ENCODE measurements at places on chromosomes 3 and 15. TPM values are rescaled to one million over a fixed set of nuclear protein-coding genes. Genes with fewer than 3 reads are reported as not detected.

The ROBO1 gene
- total RNA-seq: 26.7 TPM

The GABRA5 gene
- not detected for total RNA-seq

The NCEH1 gene
- 8.1 TPM for total RNA-seq

The UPK1B gene
- total RNA-seq: 0.60 TPM

The CPNE9 gene
- total RNA-seq: 0.34 TPM

The PTX3 gene
- 45.8 TPM for total RNA-seq

The EFCAB12 gene
- 8.8 TPM for total RNA-seq

The FBXO40 gene
- total RNA-seq: 0.06 TPM

DNA sequence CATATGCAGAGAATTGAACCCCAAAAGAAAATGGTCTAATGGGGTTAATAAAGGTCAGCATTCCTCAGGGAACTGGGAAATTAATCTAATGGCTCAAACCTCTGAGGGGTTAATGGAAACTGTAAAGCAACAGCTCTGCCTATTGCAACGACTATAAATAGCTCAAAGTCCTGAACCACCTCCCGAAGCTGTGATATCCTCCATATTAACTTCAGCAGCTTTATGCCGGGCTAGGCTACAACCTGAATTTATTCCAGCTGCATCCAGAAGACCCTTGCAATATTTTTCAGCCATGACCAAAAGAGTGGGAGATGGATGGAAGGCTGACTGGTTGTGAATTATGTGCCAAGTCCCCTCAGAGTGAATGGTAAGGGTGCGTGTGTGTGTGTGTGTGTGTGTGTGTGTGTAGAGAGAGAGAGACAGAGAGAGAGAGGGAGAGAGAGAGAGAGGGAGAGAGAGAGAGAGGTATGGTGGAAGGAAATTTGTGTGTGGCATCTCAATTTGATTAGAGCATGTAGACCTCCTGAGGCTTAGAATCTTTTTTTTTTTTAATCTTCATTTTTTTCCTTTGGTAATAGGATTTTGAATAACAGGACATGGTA lies 109.9 kb downstream of the PDCD6IP start:
- no peak for DNase-seq

GRCh38 chr3:69219101-69219708 lies 96.8 kb upstream of the LMOD3 start:
- DNase-seq: no peak

GRCh38 chr3:70315021-70315420 lies 2.6 kb upstream of the MDFIC2 start:
- no peak for DNase-seq

- DNase-seq: no peak
Observed at GRCh38 chr15:99997112-99997651, 263.9 kb upstream of the LYSMD4 start.

GRCh38 chr15:72312605-72313447 lies 7.1 kb downstream of the CELF6 start:
- DNase-seq: peak; percentile 79

DNA sequence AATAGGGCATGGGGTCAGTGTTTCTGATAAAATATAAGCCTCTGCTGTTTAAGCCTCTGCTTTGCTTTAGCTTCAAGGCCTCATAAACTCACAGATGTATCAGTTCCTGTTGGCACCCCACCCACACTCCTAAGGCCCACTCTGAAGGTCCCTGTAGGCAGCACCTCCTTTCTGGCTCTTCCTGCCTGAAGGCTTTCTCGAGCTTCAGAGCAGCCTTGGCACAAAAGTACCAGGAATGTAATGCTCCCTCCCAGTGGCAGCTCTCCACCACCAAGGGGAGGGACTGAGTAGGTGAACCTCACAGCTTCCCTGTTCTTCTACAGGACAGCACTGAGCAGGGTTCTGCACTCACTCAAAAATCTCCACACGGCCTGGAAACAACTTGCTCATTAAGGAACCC lies 102.2 kb downstream of the ABHD5 start:
- no peak for DNase-seq

DNA sequence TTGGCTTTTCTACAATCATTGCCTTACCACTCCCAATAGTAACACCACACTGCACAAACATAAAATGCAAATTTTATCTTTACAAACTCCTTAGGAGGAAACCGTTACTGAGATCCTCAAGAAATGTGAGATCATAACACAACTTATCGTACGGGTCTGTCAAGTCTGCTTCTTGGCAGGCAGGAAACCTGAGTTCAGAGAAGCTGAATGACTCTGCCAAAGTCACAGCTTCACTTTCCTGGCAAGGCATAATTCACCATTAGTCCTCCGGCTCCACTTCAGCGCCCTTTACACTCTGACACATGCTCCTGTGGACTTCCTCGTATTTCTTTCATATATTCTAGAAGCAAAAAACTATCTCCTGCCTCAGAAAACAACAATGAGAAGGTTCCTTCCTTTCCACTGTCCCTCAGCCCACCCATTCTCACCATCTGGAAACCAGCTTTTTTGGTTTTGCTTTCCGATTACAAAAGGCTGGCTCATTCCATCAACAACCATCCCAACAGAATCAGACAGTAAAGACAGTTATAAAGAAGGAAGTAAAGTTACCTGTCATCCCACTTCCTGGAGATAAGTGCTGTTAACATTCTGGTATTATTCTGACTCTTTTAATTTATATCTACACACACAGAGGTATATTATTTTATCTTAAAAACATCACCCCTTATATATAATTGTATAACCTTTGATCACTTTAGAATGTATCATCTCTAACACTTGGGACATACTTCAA lies 223.4 kb downstream of the STT3B start:
- no peak for DNase-seq

GRCh38 chr3:58217209-58217811 lies 6.5 kb upstream of the DNASE1L3 start:
- DNase-seq: peak; percentile 57

GRCh38 chr3:105195260-105195659 lies 171.4 kb upstream of the ALCAM start:
- DNase-seq: peak; percentile 33

DNA sequence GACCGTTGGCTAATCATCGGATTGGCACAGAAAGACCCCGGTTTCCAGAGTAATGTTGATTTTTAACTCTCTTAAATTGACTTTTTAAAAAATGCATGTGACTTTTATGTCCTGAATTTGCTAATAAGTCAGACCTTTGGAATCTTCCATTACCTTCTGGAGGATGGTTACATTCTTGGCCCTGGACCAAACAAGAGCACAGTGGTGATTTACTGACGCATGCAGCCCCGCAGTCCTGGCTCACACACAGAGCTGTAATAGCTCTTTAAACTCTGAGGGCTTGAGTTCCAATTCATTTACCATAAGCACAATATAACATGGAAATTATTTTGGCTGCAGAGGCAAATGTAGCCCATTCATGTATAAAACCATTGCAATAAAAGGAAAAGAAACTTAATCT lies 25.1 kb downstream of the SOX14 start:
- no peak for DNase-seq

DNA sequence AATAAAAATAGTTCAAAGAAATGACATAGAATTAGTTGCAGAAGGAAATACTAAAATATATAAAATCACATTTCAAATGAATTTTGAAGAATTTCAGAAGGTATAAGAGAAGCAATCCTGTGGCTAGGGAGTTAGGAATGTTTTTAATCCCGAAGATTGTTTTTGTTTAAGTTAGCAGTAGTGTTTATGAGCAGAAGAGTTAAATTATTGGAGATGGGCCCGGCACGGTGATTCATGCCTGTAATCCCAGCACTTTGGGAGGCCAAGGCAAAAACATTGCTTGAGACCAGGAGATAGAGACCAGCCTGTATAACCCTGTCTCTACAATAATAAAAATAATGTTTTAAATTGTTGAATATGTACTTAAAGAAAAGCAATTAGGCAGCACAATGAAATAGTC lies 432.5 kb downstream of the MFSD1 start:
- no peak for DNase-seq

GRCh38 chr15:90885432-90886290 lies 1.4 kb downstream of the FES start:
- peak; percentile 86 for DNase-seq

- DNase-seq: no peak
Observed at GRCh38 chr3:135154186-135154585, 359.1 kb downstream of the EPHB1 start.

DNA sequence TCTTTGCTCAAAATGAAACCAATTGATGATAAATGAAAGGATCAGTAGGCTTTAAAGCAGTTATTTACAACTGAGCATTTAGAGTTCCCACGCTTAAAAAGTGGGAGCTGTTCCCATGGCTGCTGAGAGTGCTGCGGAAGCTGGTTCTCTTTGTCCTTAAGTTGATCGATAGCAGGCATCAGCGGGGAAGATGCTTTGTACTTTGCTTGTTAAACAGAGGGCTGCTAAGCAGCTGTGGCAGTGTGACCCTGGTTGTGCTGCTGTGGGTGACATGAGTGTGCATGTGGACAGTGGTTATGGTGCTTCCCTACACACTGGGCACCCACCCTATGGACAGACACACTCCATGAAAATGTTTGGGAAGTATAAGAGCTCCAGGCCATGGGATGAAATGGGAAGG lies 96.3 kb downstream of the PTPRG start:
- DNase-seq: no peak

GRCh38 chr3:127694467-127695215 lies 21.9 kb downstream of the ABTB1 start:
- DNase-seq: no peak

DNA sequence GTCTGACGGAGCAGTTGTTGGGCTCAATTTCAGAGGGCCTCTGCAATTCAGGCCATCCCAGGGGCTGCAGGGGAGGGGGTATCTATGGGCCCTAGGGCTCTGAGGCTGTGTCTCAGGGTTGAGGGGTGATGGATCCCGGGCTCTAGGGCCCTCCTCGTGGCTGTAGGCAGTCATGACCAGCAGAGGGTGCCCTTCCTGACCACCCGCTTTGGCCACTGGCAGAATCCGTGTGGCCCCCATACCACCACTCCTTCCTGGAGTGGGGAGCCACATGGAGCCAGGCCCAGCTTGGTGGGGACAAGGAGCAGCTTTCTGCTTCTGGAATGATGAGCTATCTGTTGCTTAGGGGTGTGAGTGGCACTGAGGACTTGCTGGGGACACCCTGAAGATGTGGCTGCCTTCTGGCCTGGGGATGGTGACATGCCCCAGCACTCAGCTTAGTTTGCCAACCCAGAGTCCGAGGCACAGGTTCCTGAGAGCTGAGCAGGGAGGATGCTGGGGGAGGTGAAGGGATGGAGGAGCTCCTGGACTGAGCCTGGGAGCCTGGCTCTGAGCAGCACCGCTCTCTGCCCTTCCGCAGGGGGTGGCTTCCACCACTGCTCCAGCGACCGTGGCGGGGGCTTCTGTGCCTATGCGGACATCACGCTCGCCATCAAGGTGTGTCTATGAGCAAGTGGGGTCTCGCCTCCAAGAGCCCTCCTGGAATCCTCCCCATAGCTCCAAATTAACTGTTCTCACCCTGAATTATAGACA lies 20.2 kb downstream of the HDAC11 start:
- DNase-seq: no peak

- DNase-seq: peak; percentile 29
Observed at GRCh38 chr15:62124176-62124972, 40.7 kb downstream of the C2CD4B start.

GRCh38 chr15:101669744-101670143 lies 17.6 kb upstream of the TM2D3 start:
- DNase-seq: no peak

DNA sequence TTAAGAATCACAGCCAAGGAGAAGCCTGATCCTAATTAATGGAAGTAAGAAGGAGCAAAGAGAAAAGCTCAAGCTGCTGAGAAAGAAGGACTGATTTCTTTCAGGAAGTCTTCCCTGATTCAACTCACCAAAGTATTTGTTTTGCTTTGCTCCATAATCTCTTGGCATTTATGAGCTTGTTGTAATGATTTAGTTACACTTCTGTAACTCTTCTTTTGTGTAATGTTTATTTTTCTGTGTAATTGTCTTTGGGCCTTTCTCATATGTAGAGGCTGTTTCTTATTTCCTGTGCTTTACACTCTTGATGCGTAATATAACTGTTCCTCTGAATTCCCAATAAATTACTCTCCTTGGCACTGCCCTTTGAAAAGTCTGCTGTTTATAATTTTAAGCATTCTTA lies 80.0 kb downstream of the COL6A5 start:
- no peak for DNase-seq

DNA sequence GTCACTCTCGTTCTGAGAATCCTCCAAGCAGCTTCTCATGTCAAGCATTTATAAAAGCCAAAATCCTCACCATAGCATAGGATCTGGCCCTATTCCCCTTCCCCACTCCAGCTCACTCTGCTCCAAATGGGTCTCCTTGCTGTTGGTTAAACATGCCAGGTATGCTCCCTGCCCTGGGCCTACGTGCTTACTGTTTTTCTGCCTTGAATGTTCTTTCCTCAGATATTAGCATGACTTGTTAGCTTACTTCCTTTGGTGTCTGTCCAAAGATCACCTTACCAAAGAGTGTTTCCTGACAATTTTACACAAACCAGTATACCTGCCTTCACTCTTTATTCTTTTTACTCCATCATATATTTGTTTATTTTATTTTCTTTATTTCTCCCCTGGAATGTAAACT lies 33.1 kb upstream of the MYO5C start:
- no peak for DNase-seq

DNA sequence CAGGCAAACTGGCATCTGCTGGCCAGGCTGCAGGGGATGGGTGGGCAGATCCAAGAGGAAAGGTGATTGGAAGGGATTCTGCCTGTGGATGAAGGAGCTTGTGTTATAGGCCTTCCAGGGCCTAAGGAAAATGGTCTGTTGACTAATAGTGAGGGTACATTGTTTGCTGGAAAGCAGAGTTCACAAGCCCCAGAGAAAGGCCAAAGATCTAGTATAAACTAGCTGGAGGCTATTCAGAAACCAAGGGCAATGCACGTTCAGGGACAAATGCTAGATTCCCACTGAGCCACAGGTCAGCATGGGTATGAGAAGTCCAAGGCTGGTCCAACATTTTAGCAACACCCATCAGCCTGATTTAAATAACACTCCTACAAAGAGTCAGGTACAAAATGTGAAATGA lies 74.7 kb downstream of the FBN1 start:
- no peak for DNase-seq

GRCh38 chr3:19213603-19214220 lies 65.4 kb downstream of the KCNH8 start:
- DNase-seq: peak; percentile 4

DNA sequence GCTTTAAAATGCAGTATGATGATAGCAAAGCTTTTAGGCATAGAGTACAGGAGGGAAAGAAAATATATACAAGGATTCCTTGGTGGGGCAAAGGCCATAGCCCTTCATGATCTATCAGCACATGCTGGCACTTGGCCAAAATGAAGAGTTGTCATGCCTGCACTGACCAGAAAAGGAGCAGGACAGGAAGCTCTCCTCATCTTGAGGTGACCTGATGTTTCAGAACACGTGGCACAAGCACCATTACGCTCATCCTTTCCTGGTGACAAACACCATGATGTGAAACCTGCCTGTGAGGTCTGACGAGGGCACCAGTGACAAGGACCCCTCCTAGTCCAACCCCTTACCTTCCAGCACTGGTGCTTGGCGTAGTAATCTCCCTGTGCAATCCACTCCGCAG lies 77.9 kb upstream of the DCLK3 start:
- no peak for DNase-seq

GRCh38 chr15:45729141-45729540 lies 94.3 kb downstream of the SQOR start:
- no peak for DNase-seq

GRCh38 chr3:173870976-173871375 lies 473.4 kb downstream of the NLGN1 start:
- DNase-seq: no peak
